ENCODE measurements at places on chromosomes 16 and 17.

GRCh38 chr17:74353446-74354060 lies 8.1 kb downstream of the BTBD17 start:
- DNase-seq = no peak

DNA sequence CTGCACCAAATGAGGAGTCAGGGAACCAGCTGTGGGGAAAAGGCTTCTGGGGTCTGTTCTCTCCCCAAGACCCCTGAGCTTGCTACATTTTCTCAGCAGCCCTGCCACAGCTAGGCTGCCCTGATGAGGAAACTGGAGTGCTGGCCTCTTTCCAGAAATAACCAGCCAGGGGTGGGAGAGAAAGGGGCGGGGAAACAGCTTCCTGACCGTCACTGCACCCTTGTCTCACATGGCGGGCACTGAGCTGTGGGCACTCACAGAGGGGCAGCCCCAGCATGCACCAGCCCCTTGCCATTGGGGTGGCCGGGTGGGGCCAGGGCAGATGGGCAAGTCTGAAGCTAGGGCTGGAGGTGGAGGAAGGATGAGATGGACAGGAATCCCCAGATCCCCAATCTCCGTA lies 2.9 kb downstream of the SRL start:
- DNase-seq = no peak

DNA sequence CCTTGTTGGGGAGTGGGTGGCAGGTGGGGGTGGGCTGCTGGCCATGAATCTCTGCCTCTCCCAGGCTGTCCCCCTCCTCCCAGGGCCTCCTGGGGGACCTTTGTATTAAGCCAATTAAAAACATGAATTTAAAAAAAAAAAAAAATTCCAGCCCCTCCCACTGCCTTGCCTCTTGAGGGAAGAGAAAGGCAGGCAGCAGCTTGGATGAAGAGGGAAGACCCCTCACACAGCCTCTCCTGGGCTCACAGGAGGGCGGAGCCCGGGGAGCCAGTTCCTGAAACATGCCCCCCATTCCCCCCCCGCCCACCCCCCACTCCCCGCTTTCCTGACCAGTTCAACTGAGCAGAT lies 1.8 kb upstream of the TCAP start:
- no peak for DNase-seq

DNA sequence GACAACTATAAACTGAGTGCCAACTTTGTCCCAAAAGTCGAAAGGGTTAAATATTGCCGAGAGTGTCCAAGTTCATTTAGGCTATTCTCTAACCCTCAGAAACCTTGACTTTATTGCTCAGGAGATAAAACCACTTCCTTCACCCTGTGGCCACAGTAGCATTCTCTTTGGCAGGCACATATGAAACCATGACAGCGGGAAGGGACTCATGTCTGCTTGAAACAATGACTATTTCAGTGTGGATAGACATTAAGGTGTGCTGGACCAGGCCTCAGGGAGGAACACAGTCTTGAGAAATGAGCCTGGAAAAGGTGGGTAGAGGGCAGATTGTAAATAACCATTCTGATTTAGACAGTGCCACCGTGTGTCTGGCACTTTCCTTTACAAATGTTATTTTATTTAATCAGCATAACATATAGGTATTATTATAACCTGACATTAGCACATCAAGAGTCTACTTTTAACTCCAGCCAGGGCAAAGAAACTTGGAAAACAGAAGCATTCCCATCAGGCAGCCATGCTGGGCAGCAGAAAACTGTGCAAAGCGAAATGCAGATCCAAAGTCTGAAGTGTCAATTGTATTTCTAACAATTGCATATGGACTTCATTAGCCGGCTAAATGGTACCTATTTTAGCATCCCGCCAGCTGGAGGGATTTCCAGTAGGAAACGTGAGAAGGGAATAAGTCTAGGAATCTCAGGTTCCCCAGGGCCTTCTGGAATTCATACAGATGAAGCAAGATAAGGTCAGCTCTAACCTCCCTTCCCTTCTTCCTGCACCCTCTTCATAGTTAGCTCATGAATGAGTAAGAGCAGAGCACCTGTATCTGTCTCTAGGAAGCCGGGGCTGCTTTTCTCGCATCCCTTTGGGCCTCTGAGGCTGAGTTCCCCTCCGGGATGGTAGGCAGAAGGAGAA lies 212.8 kb upstream of the ELAC2 start:
- no peak for DNase-seq

DNA sequence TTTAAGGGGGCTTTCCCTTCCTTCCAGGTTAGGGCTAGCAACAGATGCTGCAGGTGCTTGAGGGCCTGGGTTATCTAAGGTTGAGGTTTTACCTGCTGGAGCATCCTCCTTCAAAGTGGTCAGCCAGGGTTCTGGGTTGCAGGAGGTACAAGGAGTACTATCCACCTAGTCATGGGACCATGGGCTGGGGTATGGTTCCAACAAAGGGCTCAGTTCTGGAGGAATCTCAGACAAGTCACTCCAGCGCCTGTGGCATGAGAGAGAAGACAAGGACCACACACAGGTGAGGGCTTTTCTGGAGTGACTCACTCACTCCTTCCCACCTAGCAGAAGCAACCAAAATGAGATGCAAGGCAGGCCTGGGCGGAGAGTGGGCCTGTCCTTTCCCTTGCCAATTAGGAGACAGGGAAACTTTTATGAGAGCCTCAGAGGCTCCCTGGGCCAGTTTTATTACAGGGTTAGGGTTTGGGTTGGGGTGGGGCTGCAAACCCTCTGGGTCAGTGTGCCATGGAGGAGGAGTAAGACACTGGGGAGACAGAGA lies 2.2 kb downstream of the MYO19 start:
- DNase-seq = peak; percentile 7

GRCh38 chr16:20833086-20833485 lies 26.8 kb downstream of the REXO5 start:
- no peak for DNase-seq

DNA sequence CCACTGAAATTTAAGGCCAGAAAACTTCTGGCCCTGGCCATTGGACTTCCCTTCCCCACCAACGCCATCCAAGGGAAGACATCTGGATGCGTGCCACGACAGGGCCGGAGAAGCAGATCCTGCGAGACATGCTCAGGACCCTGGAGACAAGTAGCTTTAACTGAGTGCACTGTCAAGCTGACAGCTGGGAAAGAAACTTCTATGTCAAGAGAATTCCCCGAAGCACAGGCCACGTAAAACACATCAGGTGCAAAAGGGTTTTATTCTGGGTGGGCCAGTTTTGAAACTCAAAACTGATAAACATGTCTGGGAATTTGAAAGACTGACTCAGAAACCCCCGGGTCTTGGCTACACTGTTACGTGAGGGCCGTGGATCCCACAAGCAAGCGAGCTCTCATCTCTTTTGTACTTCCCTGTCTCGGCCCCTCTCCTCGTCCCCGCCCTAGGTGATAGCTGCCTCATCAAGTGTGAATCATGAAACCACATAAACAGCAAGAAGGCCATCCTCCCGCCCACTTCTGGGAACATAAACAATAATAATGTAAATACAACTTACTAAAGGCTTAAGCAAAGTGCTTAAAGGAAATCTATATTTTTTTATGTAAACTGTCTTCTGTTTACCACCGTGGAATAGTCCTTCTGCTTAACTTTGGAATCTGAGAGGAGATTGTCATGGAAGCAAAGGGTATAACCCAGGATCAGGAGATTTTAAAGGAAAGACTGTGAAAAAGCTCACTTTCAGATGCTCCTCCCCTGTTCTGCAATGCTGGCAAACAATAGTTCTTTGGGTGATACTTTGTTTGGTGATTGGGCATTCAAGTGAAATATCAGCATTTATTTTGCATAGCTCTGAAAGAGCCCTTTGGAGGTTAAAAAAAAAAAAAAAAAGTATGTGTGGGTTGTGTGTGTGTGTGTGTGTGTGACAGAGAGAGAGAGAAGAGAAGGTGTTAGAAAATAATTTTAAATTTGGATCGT lies 406.0 kb upstream of the MAF start:
- DNase-seq = no peak

- no peak for DNase-seq
Measured at GRCh38 chr16:85347213-85347591, 234.9 kb upstream of the CIBAR2 start.

DNA sequence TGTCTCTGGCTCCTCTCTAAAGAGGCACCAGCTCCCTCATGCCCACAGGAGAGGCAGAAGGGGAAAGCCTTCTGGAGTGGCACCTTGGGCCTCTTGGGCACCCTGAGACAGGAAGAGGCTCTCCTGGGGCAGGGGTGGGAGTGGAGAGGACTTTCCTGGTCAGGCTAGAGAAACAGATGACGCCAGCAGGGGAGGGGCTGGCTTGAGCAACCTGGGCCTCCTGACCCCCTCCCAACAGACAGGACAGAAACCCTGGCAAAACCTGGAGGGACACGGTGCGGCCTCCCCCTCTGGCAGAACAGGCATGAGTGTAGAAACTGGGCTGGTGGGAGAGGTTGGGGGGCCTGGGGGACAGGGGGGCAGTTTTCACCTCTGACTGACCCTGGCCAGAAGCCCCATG lies 6.1 kb downstream of the SMIM5 start:
- DNase-seq = no peak

- DNase-seq = no peak
Measured at GRCh38 chr16:12300945-12301500, 324.5 kb downstream of the SNX29 start.

- no peak for DNase-seq
Measured at GRCh38 chr16:4160658-4161430, 44.6 kb upstream of the ADCY9 start.

GRCh38 chr17:2178798-2179501 lies 124.0 kb downstream of the HIC1 start:
- DNase-seq = no peak

GRCh38 chr16:86498671-86499439 lies 11.5 kb upstream of the FOXF1 start:
- no peak for DNase-seq

- peak; percentile 67 for DNase-seq
Measured at GRCh38 chr17:58383892-58384462, 32.0 kb upstream of the SUPT4H1 start.

- no peak for DNase-seq
Measured at GRCh38 chr17:67974185-67974584, 22.1 kb downstream of the C17orf58 start.

DNA sequence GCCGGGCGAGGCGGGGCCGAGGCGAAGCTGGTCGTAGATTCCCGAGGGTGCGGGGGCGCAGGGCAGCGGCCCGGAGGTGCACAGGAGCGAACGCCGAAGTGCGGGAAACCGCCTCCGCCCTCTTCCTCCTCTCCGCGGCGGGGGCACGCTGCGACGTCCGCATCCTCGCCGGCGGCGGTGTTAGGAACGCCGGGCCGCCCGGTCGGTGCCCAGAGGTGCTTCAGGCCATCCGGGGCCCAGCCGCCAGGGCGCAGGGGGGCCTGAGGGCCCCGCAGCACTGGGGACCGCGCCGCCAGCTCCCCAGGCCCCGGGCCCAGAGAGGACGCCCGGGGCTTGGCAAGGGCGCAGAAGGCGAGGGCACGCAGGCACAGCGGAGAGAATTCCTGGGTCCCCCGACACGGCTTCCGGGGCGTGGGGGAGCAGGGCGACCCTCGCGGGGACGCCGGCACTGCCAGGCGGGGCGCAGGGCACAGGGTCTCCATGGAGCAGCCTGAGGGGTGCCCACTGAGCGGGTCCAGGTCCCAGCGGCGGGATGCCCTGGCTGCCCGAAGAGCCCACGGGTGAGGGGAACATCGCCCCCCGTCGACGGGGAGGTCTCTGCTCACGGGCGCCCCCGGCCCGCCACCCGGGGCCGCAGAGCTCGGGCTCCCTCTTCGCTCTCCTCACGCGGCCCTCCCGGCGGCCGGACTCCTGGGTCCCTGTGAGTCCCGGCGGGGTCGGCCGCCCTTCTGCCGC lies 576 bp downstream of the EPOP start:
- no peak for DNase-seq

GRCh38 chr17:41544491-41544892 lies 16.4 kb upstream of the KRT19 start:
- DNase-seq = peak; percentile 72

DNA sequence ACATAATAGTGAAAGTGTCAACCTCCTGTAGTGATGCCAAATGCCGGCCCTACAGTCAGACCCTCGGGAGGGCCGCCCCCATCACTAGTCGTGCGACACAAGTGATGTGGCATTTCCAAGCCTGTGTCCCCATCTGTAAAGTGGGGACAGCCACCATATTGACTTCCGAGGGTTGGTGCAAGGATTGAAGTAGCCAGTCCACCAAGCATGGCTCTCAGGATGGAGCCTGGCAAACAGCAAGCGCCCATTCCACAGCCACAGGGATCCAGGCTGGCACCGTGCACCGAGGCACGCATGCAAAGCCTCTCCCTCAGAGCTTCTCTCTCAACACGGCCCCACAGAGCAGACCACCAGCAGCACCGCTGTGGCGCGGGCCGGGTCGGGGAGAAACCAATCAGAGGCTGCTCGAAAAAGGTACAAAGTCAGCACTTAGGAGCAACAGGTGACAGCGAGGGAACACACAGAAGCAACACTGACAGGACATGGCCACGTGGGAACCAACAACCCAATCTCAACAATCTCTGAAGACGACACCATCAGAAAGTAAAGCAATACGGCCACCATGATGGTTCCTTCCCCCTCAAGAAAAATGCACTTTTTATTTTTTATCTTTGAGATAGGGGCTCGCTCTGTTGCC lies 20.6 kb downstream of the ZCCHC14 start:
- no peak for DNase-seq

GRCh38 chr16:84843149-84844048 lies 23.6 kb downstream of the CRISPLD2 start:
- no peak for DNase-seq

DNA sequence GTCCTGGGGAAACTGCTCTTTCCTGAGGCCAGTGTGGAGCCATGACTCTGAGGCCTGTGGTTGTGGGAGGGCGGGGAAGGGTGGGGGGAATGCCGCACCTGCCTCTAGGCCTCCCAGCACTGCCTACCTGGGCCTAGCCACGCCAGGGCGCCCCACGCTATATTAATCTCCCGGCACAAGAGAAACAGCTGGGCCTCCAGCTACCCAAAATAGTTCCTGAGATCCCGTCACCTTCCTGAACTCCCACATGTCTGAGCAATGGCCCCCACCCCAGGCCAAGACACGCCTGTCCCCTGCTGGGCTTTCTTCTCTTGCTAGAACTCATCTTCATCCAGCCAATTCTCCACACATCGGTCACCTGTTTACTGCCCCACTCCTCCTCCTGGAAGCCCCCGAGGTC lies 13.0 kb upstream of the MTSS2 start:
- DNase-seq = no peak

DNA sequence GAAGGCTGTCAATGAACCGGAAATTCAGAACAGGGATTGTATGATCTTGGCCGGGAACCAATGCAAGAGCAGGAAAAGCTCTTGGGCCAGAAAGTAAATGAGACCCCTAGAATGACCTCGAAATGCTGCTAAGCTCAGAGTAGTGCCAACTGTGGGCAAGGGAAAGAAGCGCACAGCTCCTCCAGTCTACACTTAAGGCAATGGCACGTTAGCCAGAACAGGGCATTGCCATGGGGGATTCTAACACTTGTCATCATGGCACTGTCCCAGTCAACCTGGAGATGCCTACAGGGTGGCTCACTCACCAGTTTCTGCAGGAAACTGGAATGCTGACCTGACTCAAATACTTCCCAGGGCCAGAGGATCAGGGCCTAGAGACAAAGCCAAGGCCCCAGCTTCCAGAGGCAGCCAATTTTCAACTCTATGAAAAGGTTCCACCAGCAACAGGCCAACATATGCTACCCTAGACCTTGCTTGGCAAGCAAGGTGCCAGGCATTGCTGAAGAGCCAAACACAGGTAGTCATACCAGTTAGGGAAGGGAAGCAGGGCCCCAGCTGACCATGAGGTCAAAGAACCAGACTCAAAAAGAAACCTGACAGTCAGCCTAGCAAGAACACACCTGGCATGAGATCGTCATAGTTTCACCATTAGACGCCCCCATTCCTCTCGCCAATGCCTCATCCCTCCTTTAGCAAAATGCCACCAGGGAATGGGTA lies 34.9 kb downstream of the ARHGAP17 start:
- no peak for DNase-seq

Data from mucosa of gallbladder (tissue), 1 donor.